Activated T-cell treated with anti-CD3 and anti-CD28 coated beads, Interleukin-2, amount 50 U/mL, for 24 hours (primary cell): ENCODE measurements at places on chromosomes 1 and 21.

DNA sequence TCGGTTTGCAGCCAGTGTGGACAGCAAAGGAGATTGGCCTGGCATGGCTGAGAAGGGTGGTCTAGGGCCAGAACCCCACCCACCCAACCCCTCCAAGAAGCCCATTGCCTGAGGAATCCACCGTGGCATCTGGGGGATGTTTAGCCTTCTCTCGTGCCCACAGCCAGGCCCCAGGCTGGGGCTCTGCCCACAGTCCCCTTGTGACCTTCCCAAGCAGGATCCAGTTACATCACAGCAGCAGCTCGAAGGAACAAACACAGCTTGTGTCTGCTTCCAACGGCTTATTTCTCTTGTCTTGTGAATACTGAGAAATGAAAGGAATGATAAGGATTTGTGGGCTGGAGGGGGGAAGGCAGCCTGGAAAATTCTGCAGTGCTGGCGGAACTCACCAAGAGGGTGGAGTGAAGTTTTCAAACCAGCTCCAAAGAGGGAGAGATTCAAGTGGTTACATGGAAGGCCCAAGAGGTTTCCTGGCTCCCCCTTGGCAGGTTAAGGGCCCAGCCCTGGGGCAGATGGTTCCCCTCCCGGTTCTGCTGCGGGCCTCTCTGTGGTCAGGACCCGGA lies 61.6 kb downstream of the DHRS3 start:
- no peak for DNase-seq

DNA sequence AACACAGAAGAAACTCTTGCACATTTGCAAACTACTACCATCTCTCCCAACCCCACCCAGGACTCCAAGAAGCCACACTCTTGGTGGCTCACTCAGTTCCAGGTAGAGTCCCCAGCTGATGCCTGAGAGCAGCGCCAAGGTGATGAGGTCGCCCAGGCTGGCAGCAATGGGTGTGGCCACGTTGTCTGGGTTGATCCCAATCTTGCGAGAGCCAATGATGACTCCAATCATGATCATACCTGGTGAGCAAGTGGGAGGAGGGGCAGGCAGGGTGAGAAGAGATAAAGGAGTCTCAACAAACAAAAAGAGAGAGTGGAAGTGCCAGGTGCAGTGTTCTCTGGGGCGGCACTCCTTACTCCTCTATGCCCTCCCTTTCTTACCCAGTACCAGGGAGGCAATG lies 14.4 kb downstream of the SLC41A1 start:
- no peak for DNase-seq

- DNase-seq, result no peak
Measured at GRCh38 chr1:192546596-192547190, 28.9 kb upstream of the RGS1 start.

- DNase-seq, result no peak
Measured at GRCh38 chr1:178573330-178573729, 60.4 kb downstream of the TEX35 start.

GRCh38 chr21:42343556-42343955 lies 7.2 kb downstream of the TFF2 start:
- peak; percentile 18 for DNase-seq

- DNase-seq, result no peak
Measured at GRCh38 chr1:16183179-16183578, 27.3 kb upstream of the EPHA2 start.

DNA sequence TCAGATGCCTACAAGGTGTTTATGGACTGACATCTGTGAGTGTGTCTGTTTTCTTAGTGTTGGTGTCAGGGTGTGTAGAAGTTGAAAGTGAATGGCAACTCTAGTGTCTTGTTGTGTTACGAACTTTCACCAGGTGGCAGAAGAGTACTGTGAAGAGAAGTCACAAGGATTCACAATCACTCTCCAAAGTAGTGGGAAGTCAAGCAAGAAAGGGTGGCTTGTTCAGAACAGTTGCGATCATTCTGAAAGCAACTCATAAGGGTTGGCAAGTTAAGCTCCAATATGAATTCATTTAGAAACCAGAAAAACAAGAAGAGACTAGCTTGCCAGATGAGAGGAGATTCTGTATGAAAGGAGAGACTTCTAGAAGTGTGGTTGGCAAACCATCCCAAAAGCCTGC lies 86.1 kb downstream of the FASLG start:
- DNase-seq, result no peak

DNA sequence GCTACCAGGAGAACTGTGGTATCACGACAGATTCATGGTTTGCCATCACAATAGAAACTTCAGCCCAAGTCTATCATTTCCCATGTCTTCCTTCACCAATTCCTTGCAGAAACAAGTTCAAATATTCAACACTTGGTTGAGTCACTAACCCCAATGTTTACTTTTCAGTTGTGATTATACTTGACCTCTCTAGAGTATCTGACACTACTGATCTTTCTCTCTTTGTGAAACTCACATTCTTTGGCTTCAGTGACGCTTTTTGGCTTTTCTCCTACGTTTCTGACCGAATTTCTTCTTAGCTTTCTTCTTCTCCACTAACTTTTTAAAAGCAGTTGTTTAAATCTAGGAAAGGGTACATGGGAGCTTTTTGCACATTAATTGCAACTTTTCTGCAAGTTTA lies 48.8 kb upstream of the HMGB4 start:
- DNase-seq, result no peak

DNA sequence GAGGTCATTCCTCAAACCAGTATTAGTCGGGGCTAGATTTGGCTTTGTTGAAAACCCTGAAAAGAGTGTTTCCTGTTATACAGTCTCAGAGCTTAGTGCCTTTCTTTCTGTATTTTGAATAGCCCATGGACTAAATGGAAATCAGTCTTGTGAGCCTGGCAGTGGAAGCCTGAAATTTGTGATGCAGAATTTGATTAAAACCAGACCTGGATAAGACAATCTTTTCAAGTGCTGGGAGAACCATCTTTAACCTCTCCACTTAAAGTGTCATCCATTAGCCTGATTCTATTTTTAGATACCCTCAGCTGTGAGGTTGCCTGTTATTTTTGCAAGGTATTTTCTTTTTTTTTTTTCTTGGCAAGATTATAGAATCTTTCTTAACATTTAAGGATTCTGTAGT lies 19.5 kb downstream of the ACTN2 start:
- DNase-seq, result no peak

DNA sequence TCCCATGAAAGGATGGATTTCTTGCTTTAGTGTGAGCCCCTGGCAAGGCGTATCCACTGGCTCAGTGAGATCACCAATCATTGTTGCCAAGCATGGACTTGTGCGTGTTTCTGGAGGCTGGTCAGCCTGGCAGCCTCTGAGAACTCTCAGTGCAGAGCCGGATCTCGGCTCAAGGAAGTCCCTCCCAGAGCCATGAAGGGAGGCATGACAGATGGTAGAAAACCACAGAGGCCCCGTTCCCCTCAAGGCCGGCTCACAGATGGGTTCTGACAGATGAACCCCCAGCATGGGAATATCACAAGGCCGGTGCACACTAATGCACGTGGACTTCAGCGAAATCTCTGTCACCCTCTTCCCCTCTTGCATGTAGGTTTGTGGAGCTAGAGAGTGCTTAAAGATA lies 290.5 kb downstream of the AJAP1 start:
- DNase-seq, result no peak

- no peak for DNase-seq
Measured at GRCh38 chr1:212782422-212783154, 9.0 kb downstream of the NSL1 start.

DNA sequence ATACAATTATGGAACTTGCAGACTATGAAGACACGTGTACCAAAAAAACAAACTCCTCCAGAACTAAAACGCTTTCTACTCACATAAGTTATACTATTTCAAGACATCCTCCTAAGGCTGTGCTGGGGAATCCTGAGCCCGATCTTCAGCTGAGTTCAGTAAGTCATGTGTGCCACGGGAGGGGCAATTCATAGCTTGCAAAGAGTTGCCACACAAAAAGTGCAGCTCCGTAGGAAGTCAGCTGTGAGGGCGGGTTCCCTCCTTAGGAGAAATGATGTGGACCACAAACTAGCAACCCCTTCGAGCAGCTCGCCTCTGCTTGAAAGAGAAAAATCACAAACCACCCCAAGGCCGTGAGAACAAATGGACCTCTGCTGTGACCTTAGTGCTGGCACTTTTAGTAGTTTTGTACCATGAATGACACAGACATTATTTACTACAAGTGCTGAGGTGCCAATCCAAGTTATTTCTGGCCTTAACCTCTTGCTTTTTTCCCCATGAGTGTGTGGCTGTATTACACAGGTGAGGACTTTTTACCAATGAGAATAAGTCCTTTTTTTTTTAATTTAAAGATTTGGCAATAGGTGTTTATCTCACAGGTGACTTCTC lies 35.8 kb upstream of the TRIM67 start:
- DNase-seq, result no peak

DNA sequence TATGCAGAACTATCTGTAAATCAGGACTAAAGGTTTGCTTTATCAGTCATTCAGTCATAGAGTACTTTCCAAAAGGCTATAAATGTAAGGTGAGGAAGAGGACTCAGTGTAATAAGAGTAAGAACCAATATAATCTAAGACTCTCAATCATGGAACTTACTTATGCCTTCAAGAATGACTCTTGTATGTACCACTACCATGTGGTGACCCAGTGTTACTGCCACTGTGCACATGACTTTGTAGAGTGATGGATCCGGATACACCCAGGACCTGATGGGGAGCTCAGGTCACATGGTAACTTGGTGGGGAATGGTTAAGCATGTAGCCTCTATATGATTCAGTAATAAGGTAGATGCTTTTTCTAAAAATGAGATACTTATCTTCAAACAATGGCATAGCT lies 2099.8 kb downstream of the MRPL39 start:
- no peak for DNase-seq

DNA sequence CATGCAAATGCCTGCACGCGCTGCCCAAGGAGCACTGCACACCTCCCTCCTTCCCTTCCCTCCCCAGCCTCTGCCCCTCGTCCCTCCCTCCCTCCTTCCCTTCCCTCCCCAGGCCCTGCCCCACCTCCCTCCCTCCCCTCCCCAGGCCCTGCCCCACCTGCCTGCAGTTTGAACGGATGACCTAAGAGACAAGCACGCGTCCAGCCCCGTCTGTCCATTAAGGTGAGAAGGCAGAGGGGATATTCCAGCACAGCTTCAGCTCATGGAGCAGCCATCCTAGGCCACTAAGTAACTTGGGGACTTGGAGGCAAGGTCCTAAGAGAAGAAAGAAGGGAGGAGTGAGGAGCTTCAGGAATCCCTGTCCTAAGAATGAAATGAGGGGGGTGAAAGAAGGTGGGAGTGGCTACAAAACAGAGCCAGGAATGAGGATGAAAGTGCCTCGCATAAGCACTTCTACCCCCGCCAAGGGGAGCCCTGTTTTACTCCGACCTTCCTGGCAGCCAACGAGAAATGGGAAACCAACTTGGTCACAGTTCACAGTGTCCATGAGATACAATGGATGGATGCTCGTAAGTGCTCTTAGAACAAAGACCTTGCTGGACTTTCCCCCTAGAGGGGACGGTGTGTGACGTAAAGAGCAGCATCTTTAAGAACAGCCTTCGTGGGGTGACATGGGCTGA lies 21.3 kb upstream of the EFHD2 start:
- DNase-seq, result no peak

- DNase-seq, result no peak
Measured at GRCh38 chr1:156308078-156308477, 9.0 kb upstream of the VHLL start.

DNA sequence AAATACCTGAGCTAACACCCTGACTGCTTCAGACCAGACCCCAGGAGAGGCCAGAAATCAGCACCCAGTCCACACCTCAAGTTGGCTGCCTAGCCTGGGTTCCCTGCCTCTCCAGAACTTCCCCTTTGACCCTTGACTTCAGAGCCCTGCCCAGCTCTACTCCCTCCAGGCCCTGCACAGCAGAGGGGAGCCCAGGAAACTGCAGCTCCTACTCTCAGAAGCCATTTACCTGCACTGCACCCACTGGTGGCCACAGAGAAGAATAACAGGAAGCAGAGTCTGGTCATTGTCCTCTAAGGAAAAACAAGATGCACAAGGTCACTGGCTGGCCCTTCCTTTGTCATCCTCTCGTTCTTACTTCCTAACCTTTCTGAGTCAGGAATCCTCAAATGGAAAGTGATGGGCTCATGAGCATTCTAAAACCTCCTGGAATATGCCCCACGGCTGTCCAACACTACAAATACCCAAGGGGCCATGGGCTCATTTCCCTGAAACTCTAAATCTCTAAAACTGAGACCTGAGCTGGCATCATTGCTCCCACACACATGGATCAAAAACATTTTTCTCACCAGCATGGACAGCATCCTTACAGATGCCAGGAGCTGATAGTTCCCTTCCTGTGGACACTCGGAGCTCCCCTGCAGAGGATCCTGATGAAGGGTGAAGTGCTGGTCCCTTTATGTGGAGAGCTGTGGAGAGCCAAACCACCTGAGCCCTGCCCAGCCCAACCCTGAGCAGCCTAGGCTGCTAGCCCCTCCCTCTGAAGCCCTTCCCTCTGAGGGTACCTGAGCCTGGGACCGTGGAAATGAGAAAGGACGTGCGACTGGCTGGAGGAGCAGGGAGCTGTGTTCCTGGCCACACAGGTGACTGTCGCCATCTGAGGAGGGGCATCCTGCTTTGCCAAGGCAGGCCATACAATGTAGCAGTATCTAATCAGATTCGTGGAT lies at the start of gene ITLN2:
Gene ITLN2, minus strand, starts transcription at position 652 of the 947 bp plus-strand sequence. Its CDS starts 68 bp downstream, at position 584.
- peak; percentile 59 for DNase-seq

DNA sequence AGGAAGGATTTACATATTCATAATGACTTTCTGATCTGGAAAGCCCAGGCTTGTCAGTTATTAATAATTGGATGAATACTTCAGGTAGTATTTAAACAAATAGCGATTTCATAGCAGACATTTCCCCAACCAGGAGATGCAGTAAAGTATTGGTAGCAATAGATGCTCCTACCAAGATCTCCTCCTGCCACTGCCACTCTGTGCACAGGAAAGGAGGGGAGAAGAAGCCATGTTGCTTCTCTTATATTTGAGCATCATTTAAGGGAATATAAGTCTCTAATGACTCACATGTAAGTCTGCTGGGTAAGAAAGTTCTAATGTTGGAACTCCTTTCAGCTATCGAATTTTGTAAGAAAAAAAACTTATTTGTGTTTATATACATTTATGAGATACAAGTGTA lies 420 bp upstream of the IFI16 start:
- no peak for DNase-seq
